ENCODE measurements at places on chromosomes 5 and 9.

DNA sequence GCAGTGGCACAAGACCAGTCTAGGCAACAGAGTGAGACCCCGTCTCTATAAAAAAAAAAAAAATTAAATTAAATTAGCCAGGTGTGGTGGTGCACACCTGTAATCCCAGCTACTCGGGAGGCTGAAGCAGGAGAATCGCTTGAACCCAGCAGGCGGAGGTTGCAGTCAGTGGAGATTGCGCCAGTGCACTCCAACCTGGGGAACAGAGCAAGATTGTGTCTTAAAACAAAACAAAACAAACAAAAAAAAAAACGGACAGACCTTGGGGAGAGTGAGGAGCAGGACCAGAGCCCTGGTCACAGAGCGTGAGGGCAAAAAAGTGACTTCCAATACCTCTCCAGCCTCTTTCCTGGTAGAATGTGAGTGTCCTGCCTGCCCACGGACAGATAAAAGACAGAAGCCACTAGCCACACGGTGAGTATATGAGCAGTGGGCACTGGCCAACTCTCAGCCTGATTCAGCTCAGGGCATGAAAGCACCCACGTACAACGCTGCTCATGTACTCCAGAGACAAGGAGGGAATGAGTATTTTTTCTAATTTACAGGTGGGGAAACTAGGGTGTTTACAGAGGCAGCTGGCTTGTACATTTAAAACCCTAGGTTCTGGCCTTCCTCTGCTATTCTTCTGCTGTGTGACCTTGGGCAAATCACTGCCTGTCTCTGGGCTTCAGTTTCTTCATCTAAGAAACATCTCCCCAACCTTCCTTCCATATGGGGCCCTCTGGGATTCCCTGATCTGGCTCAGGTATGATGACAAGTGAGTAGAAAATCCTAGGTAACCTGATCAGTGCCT is 1.8 kb downstream of the OLFML2A start:
- DNase-seq, result no peak

DNA sequence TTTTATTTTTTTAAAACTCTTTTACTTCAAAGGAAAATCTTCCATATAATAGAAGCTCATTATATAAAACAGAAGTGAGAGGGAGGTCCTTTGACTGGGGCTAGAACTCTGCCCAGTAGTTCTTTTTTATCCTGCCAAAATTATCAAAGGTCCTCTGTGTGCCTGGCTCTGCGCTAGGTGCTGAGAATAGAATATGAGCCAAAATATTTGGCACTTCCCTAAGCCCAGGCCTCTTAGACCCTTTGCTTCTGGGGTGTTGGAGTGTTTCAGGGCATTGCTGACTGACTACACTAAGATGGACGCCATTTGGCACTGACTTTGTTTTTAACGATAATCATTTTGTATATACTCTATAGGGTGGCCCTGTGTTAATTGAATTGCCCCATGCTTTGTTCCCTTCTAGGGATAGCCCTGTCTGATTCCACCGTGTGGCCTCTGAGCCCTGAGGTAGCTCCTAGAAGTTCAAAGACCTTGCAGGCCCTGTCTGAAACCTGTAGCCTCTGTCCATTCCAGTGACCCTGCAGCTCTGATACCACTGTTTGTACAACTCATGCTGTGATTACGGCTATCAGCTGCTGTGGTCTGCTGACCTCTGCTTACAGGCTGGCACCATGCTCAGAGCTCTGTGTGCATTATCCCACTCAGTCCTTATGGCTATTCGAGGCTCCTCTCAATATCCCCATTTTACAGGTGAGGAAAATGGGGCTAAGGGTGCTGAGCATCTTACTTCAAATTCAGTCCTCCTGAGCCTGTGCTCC is 84.3 kb upstream of the SHB start:
- DNase-seq, result no peak

DNA sequence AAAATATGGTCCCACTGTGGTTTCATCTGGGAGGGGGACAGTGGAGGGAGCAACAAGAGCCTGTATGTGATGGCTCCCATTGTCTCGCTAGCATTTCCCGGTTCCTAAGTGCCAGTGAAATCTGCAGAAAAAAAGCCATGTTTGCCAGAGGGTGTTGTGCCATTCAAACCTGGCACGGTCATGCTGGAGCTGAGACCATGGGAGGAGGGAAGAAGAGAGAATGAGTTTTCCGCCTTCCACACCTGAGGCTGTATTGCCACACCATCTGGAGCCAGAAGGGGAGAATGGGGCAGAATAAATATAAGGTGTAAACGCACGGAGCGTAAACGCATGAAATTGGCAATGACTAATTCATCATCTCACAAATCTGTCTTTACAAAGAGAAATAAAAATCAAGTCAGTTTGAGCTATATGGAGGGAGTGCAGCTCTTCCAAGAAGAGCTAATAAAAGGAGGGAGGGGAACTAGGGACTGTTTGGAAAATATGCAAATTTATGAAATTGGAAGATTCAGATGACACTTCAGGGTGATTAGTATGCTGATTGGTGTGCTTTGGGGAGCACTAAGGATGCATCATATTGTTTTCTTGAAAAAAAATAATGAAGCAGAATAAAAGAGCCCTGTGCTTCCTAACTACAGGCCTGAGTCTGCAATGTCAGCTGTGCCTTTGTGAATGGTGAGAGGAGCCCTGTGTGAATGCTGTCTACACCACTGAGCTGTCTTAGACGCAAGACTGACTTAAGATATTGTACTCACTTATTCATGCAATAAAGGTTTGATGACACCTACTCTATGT is 237.9 kb downstream of the NSG2 start:
- no peak for DNase-seq

GRCh38 chr5:114118511-114118910 is 243.4 kb upstream of the KCNN2 start:
- no peak for DNase-seq

DNA sequence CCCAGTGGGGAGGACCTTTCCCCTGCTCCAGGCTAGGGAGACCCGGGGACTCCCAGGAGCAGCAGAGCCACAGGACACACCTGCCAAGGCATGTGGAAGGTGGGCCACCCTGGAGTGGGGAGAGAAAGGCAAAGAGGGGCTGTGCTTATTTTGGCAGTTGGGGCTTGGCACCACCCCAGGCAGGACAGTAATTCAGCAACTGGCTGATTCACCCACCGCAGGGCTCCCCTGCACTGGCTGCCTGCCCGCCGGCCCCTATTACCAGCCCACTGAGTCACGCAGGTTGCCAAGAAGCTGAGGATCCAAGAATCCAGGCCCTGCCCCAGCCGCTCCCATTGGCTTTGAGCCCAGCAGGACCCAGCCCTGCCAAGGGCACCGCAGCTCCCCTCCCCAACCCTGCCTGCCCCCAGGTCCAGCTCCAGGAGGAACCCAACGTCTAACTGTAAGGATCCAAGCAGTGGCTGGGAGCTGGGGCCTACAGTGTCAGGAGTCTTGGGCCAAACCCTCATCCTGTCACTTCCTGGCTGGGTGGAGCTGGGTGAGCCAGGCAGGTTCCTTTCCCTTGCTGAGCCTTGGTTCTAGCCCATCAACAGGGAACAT is 14.2 kb upstream of the RALGDS start:
- no peak for DNase-seq
